ENCODE measurements at places on chromosomes 12 and 14. TPM values are rescaled to one million over a fixed set of nuclear protein-coding genes. Genes with fewer than 3 reads are reported as not detected.

- H3K4me3 ChIP-seq, result peak overlapping the region; percentile 52
- peak; percentile 79 for DNase-seq
- peaks cover 54% of the 10 kb centered on the region for H3K4me1 ChIP-seq
- no peaks in the 10 kb centered on the region for H3K27me3 ChIP-seq
These were observed 108.5 kb downstream of the ARF6 start for GRCh38 chr14:50001151-50001998.

DNA sequence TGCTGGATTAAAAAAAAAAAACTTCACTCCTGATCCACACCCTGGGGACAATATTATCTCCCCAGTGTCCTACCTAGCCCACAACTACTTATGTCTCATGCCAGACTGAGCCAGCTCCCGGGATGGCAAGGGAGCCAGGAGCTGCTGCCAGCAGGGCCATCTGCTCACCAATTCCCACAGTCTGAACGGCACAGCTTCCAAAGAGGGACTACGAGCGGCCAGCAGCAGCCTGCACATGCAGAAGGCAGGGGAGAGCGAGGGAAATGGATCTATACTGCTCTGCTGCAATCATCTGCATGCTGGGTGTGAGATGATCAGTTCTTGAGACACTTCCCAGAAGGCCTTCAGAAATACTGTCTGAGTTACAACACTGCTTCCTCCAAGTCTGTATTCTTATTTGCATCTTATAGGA lies 11.1 kb downstream of the SSH1 start:
- H3K36me3 ChIP-seq, result no peaks in the 10 kb centered on the region
- no peak for DNase-seq
- H3K27ac ChIP-seq, result no peak overlapping the region
- H3K4me3 ChIP-seq, result no peak overlapping the region

DNA sequence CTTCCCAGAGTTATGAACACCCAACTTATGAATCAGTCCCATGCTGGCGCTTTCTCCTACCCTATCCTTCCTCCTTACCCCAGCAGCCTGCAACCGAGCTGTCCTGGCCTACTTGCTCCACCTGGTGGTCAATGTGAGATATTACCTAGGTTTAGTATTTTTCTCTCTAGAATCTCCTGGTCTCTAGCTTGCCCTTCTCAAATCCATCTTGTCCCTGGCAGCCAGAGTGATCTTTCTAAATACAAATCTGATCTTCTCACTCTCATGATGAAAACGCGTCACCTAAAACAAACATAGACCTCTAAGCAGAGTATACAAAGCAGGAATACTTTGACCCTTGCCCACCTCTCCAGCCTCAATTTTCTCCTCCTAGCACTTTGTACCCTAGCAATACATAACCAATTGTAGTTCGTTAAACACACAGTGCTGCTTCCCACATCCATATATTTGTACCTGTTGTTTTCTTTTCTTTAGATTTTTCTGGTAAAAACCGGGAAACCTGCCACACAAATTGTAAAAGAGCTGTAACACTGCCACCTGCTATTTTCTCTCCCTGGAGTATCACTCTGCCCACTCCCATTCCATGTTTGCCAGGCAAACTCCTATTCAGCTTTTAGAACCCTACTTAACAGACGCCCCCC lies 20.0 kb upstream of the TCP11L2 start:
- no peaks in the 10 kb centered on the region for H3K27me3 ChIP-seq
- no peak overlapping the region for H3K4me3 ChIP-seq
- DNase-seq, result peak; percentile 85
- no peak overlapping the region for H3K27ac ChIP-seq

DNA sequence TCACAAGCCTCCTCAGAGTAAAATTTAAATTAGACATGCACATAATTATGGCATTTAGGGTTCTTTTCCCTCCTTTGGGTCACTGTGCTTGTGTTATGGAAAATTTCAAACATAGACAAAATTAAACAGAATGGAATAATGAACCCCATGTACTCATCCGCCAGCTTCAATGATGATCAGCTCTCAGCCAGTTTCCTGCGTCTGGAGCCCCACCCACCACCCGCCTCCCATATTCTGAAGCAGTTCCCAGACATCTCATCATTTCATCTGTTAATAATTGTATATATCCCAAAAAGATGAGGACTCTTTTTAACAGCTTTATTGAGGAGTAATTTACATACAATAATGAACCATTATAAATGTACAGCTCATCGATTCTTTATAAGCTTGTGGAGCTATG lies 128.2 kb downstream of the EML1 start:
- no peaks in the 10 kb centered on the region for H3K27me3 ChIP-seq
- H3K4me1 ChIP-seq, result no peaks in the 10 kb centered on the region
- no peak overlapping the region for H3K27ac ChIP-seq
- no peak overlapping the region for H3K4me3 ChIP-seq

DDX47 gene
- total RNA-seq, result 39.2 TPM

DNA sequence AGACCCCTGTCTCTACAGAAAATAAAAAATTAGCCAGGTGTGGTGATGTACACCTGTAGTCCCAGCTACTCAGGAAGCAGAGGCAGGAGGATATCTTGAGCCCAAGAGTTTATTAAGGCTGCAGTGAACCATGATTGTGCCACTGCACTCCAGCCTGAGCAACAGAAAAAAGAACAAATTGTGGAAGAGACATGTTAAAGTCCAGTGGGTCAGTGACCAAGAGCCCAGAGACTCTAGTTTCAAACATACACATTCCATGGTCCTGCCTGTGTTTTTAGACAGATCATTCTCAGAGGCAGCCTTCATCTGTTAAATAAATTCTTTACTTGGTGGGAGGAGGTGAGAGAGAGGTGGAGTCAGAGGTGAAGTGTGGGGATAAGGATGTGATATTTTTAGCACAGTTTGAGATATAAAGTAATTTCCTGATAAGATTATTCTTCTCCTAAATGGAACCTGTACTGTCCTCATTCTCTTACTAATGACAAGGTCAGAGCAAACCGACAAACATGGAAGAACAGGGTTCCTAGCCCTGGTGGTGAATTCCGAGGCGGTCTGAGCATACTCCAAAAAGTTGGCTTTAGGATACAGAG lies 48.7 kb downstream of the RASSF3 start:
- no peak overlapping the region for H3K27ac ChIP-seq
- no peak for DNase-seq
- no peaks in the 10 kb centered on the region for H3K36me3 ChIP-seq
- H3K27me3 ChIP-seq, result no peaks in the 10 kb centered on the region

- DNase-seq, result no peak
- peak overlapping the region; percentile 74 for H3K4me3 ChIP-seq
- no peak overlapping the region for H3K27ac ChIP-seq
- no peaks in the 10 kb centered on the region for H3K36me3 ChIP-seq
These were observed 696 bp upstream of the GPHN start for GRCh38 chr14:66507181-66507721.

- H3K4me3 ChIP-seq, result no peak overlapping the region
- H3K4me1 ChIP-seq, result no peaks in the 10 kb centered on the region
- no peaks in the 10 kb centered on the region for H3K36me3 ChIP-seq
- H3K27me3 ChIP-seq, result no peaks in the 10 kb centered on the region
These were observed 39.5 kb downstream of the ZFYVE21 start for GRCh38 chr14:103755060-103755459.

DNA sequence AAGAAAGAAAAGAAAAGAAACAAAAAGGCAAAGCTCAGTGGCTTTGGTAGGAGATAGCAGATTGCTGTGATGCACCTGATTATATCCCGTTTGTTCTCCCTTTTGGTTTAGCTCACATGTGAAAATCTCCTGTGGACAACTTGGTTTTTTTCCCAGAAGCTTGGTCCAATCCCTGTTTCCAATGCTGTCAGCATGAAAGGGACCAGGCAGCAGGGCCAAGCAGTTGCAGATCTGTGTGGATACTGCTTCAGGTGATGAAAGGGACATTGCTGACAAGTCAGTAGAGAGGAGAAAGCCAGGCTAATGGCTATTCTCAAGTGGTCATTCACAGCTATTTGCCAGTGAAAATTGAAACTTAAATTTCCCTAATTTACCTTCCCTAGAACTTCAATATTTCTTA lies 18.8 kb upstream of the SLCO1A2 start:
- H3K27me3 ChIP-seq, result no peaks in the 10 kb centered on the region
- H3K4me3 ChIP-seq, result no peak overlapping the region
- no peak for DNase-seq
- no peak overlapping the region for H3K27ac ChIP-seq
- peaks cover 7% of the 10 kb centered on the region for H3K4me1 ChIP-seq

DNA sequence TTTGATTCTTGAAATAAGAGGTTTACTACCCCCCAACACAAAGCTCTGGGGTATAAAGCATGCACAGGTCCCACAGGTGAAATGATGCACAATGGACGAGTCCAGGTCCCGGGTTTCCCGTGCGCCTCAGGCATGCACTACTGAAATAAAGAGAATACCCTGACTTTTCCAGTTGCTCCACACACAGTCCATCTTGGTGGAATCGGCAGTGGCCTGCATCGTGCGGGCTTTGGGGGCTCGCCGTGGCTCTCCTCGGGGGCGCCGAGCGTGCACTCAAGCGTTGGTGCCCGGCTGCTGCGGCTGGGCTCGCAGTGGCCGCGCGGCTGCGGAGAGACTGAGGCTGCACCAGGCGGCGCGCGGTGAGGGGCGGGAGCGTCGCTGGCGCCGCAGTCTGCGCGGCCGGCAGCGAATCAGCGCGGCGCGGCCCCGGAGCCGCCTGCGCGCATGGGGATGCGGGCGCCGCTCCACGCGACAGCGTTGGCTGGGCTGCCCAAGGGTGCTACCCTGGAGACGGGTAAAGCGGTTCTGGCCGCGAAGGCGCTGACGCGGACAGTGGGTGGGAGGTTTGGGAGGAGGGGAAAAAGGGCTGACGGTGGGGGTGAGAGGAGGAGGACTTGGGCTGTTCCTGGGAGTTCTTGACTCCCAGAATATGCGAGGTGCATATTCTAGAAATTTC lies 53.8 kb upstream of the CCDC175 start:
- H3K27me3 ChIP-seq, result no peaks in the 10 kb centered on the region
- H3K4me1 ChIP-seq, result no peaks in the 10 kb centered on the region
- H3K36me3 ChIP-seq, result no peaks in the 10 kb centered on the region
- no peak overlapping the region for H3K4me3 ChIP-seq
- no peak for DNase-seq

- peak overlapping the region; percentile 95 for H3K27ac ChIP-seq
- H3K4me1 ChIP-seq, result peaks cover 76% of the 10 kb centered on the region
- peaks cover 14% of the 10 kb centered on the region for H3K36me3 ChIP-seq
- H3K27me3 ChIP-seq, result no peaks in the 10 kb centered on the region
- H3K4me3 ChIP-seq, result peak overlapping the region; percentile 86
These were observed 1.9 kb downstream of the BCL7A start for GRCh38 chr12:122023339-122024131.

GRCh38 chr12:23944067-23944466 lies 5.4 kb downstream of the SOX5 start:
- H3K36me3 ChIP-seq, result no peaks in the 10 kb centered on the region
- no peaks in the 10 kb centered on the region for H3K27me3 ChIP-seq
- H3K4me1 ChIP-seq, result no peaks in the 10 kb centered on the region
- DNase-seq, result no peak
- no peak overlapping the region for H3K4me3 ChIP-seq

DNA sequence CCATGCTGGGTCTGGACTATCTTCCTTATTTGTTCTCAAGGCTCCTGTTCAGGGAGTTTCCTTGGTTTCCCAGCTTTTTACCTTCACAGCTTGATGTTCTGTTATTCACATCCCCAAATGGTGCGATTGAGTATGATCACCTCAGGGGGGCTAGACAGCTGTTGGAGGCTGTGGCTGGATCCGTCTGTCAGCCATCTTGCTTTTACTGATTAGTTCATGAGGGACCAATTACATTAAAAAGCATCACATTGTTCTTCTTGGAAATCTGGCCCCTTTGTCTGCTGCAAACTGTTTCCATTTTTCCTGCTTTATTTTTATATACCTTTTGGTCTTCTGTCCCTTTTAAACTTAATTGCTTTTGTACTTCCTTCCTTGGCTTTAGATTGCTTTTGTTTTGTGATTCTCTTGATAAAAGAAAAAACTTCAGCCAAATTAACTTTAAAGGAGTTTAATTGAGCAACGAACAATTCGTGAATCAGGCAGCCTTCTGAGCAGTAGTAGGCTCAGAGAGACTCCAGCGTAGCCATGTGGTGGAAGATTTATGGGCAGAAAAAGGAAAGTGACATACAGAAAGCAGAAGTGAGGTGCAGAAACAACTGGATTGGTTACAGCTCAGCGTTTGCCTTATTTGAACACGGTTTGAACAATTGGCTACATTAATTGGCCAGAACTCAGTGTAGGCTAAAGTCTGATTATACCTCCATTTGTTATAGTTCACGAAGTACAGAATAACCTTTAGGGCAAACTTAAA lies 208.7 kb downstream of the AEBP2 start:
- H3K4me3 ChIP-seq, result no peak overlapping the region
- no peaks in the 10 kb centered on the region for H3K27me3 ChIP-seq
- no peak overlapping the region for H3K27ac ChIP-seq
- H3K36me3 ChIP-seq, result no peaks in the 10 kb centered on the region
- peaks cover 9% of the 10 kb centered on the region for H3K4me1 ChIP-seq

DNA sequence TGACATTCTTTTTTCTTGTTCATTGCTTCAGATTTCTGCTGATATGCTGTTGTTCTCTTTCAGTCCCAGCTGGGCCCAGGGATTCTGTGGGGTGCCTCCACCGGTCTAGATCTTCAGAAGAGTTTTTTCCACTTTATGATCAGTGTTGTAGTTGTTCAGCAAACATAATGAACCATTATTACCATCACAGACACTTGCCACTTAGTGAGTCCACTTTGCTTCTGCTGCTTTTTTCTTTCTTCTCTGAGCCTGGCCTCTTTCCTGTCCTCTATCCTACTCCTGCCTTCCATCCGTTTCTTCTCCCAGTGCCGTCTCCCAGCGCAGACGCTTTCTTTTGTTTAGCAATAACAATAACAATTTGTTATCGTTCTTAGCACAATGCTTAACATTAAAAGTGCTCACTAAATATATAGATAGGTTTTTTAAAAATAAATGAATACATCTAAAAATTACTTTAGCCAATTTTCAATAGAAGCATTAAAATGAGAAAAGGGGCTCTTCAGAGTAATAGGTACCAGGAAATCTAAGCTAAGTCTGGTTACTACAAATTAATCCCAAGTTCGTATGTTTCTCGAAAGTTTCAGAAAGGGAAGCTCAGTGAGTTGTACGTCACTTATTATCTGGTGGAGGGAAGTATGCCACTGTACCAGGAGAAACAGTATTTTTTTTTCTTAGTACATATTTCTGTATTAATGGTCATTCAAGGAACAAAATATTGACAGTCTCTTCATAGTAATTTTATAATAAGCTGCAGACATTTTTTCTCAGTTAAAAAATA lies 98.2 kb downstream of the SRGAP1 start:
- H3K36me3 ChIP-seq, result no peaks in the 10 kb centered on the region
- H3K4me1 ChIP-seq, result no peaks in the 10 kb centered on the region
- H3K27ac ChIP-seq, result no peak overlapping the region
- H3K27me3 ChIP-seq, result no peaks in the 10 kb centered on the region
- H3K4me3 ChIP-seq, result no peak overlapping the region
- no peak for DNase-seq

C3AR1 gene
- 3.2 TPM for total RNA-seq

TAS2R19 gene
- 16.4 TPM for total RNA-seq

GRCh38 chr12:107597695-107598410 lies 87.7 kb upstream of the PWP1 start:
- no peaks in the 10 kb centered on the region for H3K36me3 ChIP-seq
- H3K4me3 ChIP-seq, result no peak overlapping the region
- no peaks in the 10 kb centered on the region for H3K27me3 ChIP-seq
- no peak for DNase-seq
